ENCODE measurements at places on chromosomes 4 and X.

- DNase-seq, result no peak
- no peaks in the 10 kb centered on the region for H3K36me3 ChIP-seq
- no peaks in the 10 kb centered on the region for H3K27me3 ChIP-seq
- H3K4me3 ChIP-seq, result no peak overlapping the region
Observed at GRCh38 chr4:14023896-14024295, 396.4 kb upstream of the BOD1L1 start.

GRCh38 chr4:133997436-133997835 is 204.2 kb downstream of the PABPC4L start:
- no peaks in the 10 kb centered on the region for H3K27me3 ChIP-seq
- peak; percentile 5 for DNase-seq
- H3K36me3 ChIP-seq, result no peaks in the 10 kb centered on the region
- no peaks in the 10 kb centered on the region for H3K4me1 ChIP-seq

- H3K4me3 ChIP-seq, result no peak overlapping the region
- no peak for DNase-seq
- no peak overlapping the region for H3K27ac ChIP-seq
- H3K36me3 ChIP-seq, result no peaks in the 10 kb centered on the region
- H3K4me1 ChIP-seq, result peaks cover 25% of the 10 kb centered on the region
- H3K27me3 ChIP-seq, result no peaks in the 10 kb centered on the region
Observed at GRCh38 chr4:158168606-158169005, 4.2 kb downstream of the GASK1B start.

DNA sequence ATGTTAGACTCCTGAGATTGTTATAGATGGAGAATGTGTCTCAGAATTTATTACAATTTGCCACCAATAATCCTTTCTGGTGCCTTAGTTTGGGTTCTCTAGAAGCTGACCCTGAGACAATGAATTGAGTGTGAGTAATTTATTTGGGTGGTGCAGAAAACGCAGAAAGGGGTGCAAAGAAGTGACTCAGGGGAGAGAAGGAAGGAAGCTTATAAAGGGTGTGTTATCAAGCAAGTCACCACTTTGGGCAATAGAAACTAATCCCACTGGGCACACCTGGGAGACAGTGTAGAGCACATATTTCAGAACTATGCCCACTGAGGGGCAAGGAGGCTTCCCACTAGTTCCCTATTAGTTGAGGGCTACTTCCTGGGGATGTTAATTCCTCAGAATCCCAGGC is 320.6 kb downstream of the MID1IP1 start:
- no peaks in the 10 kb centered on the region for H3K27me3 ChIP-seq
- no peak for DNase-seq
- no peak overlapping the region for H3K4me3 ChIP-seq
- no peaks in the 10 kb centered on the region for H3K36me3 ChIP-seq

DNA sequence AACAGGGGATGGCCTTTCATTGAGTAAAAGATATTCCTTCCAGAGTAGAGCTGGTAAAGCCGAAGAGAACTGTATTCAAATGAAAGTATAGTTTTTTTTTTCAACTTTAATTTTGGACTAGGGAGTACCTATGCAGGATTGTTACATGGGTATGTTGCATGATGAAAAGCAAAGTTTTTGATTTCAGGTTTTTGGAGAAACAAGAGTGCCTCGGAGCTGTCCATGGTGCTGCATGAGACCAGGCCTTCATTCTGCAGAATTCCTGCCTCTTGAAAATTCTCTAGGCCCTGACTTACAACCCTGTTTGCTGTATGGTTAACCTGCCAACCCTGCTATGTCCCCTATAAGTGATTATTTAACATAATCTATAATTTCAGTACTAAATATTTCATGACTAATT is 1065.7 kb upstream of the FTHL17 start:
- peak; percentile 3 for DNase-seq
- no peaks in the 10 kb centered on the region for H3K4me1 ChIP-seq
- H3K27me3 ChIP-seq, result no peaks in the 10 kb centered on the region
- H3K4me3 ChIP-seq, result no peak overlapping the region
- no peaks in the 10 kb centered on the region for H3K36me3 ChIP-seq

DNA sequence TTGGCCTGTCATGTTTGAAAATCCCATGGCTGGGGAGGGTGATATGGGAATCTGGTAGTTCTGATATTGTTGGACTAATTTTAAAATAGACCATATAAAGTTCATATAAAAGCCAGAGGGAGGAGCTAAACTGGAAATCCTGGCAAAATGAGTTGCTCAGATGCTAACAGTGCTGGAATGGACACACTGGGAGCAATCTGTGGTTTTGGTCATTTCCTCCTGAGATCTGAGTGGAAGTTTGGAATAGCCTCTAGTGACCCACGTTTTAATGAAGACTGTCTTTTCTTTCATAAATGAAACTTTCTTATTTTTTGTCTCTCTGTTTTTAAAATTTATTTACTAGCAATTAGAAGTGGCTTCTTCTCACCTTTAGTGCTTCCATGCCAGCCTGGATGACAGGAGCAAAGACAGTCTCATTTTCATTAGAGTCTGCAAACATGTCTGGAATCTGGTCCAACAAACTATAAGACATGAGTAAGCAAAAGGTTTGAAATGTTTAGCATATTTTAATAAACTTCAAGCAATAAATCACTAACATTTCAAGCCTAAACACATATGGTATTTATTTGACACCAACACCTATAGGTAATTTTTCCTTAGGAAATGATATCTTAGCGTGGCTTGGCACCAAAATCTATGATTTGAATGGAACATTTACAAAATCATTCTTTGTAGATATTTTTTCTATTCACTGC is 66.6 kb downstream of the METTL14 start:
- H3K36me3 ChIP-seq, result peaks cover 80% of the 10 kb centered on the region
- DNase-seq, result peak; percentile 74
- H3K4me1 ChIP-seq, result peaks cover 50% of the 10 kb centered on the region
- H3K4me3 ChIP-seq, result no peak overlapping the region
- no peaks in the 10 kb centered on the region for H3K27me3 ChIP-seq

DNA sequence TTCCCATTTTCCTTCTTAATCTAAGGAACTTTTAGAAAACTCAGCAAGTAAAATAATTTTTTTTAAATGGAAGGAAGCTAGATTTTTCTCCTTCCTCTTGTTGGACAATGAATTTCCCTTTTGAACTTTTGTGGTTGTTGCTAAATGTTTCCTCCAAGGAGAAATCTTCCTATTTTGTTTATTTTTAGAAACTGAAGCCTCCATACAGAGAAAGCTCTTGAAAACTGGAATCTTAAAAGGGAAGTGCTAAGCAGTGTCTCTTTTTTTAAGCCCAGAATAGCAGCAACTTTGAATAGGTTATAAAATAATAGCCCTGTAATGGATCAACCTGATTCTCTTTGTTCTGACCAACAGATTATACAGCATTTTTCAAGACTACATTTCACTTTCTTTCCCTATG is 15.1 kb upstream of the DCLK2 start:
- no peaks in the 10 kb centered on the region for H3K27me3 ChIP-seq
- H3K36me3 ChIP-seq, result no peaks in the 10 kb centered on the region
- no peak overlapping the region for H3K27ac ChIP-seq
- no peaks in the 10 kb centered on the region for H3K4me1 ChIP-seq
- H3K4me3 ChIP-seq, result no peak overlapping the region
- no peak for DNase-seq

GRCh38 chrX:65596270-65597034 is 61.9 kb upstream of the LAS1L start:
- peak overlapping the region; percentile 37 for H3K4me3 ChIP-seq
- H3K36me3 ChIP-seq, result no peaks in the 10 kb centered on the region
- peak; percentile 78 for DNase-seq
- peak overlapping the region; percentile 93 for H3K27ac ChIP-seq
- H3K27me3 ChIP-seq, result no peaks in the 10 kb centered on the region
- peaks cover 18% of the 10 kb centered on the region for H3K4me1 ChIP-seq

DNA sequence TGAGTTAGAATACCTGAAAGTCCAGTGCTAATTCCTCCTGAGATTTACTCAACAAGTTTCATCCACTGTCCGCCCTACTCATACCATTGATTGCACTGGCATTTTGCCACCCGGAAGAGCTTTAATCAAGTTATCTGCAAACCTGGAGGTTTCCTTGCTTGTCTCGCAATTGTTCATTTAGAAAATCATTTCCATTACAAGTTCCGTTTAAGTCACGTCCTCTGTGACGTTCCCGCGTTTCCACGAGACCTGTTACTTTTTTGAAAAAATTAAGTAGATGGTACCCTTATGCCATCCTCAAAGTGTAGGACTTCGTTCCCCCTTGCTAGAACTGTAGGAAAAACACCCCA is 761 bp upstream of the FRYL start:
- DNase-seq, result peak; percentile 70
- no peaks in the 10 kb centered on the region for H3K36me3 ChIP-seq
- H3K4me3 ChIP-seq, result peak overlapping the region; percentile 84
- no peaks in the 10 kb centered on the region for H3K27me3 ChIP-seq

Measured in GM23248 (cell line).